ENCODE measurements at places on chromosomes 1 and 21. TPM values are rescaled to one million over a fixed set of nuclear protein-coding genes. Genes with fewer than 3 reads are reported as not detected.

DNA sequence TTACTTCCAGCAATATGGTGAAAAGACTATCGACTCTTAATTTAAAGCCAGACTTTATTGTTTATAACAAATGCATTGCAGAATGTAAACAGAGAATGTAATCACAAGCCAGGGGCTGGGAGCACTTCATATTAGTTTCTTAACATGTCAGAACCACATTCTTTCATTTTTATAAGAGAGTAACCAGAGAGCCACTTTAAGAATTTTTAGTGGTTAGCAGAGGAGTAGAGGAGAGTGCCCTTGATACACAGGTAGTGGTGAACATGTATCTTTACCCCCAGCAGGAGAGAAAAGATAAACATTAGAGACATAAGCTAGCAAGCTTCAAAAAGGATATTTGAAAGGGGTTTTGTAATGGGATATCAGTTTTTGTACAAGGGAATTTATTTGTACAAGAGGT, 11.1 kb downstream of the AMY2B start:
- no peak for DNase-seq

- no peak for DNase-seq
Observed at GRCh38 chr21:32682696-32683474, 44.9 kb downstream of the SYNJ1 start.

DNA sequence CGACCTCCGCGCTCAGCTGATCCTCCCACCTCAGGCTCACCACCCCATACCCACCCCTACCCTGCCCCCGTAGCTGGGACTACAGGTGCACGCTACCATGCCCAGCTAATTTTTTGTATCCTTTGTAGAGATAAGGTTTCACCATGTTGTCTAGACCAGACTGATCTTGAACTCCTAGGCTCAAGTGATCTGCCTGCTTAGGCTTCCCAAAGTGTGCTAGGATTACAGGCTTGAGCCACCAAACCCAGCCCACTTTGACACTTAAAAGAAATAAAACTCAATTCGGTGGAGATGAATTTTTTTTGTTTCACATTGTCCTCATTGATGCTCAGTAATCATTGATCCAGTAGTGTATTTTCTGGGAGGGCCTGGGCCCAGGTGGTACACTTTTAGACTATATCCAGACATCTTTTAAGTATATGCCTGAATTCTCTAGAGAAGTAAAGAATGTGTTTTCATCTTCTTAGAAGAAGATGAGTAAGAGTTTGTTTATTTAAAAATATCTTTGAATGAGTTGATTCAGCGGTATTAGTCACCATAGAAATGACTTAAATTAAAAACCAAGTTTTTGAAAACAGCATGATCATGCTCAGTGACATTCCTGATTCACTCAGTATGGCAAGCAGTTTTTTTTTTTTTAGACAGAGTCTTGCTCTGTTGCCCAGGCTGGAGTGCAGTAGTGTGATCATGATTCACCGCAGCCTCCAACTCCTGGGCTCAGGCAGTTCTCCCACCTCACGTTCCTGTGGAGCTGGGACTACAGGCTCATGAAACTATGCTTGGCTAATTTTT, 57.8 kb downstream of the EPB41 start:
- DNase-seq: peak; percentile 85

DNA sequence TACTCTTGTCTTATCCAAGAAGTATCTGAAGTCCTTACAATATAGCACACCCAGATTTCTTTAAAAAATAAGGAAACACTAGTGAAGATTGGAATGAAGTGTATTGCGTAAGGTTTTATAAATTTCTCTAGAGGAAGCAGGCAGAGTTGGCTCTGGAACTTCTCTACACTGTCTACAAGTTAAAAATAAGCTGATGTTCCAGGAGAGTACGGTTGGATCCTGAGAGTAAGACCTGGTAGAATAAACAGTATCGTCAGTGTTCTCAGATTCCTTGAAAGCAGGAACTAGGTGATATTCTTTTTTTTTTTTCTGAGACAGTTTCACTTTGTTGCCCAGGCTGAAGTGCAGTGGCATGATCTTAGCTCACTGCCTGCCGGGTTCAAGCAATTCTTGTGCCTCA, 107.9 kb downstream of the USP25 start:
- no peak for DNase-seq

GRCh38 chr1:207429963-207430362, 24.2 kb upstream of the CR2 start:
- DNase-seq: no peak

DNA sequence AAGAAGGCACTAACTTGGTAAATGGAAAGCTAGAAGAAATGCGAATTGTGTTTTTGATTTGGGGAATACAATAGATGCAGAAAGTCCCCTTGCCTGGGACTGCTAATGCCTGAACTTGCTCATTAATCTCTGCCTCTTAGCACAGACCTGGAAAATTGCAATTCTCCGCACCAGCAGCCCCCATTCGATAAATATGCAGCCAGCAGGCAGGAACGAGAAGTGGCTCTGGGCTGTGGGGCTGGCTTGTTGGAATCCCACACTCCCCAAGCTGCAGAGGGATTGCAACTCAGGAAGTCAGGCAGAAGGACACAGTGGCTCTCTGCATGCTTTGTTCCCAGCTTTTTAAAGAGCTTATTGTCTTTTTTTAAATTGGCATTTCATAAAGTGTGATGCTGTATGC, 51.3 kb downstream of the PCP4 start:
- no peak for DNase-seq

DNA sequence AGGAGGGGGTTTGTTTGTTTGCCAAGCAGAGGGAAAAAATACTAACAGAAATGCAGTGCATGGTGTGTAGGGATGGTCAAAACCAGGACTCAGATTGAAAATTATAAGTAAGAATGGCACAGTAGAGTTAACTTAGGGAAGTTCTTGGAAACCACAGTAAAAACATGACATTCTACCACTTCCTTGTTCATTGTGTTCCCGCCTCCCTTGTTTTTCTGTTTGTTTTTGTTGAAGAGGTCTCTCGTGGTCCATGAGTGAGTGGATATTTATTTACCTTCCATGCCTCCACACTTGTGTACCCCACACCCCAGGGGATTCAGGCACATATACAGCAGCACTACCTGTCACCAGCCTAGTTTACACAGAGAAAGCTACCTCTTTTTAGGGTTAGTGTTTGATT, 69.6 kb downstream of the OLFML2B start:
- no peak for DNase-seq

- DNase-seq: no peak
Observed at GRCh38 chr1:119978018-119978505, 81.7 kb upstream of the ADAM30 start.

- no peak for DNase-seq
Observed at GRCh38 chr1:100075773-100076172, 57.0 kb downstream of the SASS6 start.

DNA sequence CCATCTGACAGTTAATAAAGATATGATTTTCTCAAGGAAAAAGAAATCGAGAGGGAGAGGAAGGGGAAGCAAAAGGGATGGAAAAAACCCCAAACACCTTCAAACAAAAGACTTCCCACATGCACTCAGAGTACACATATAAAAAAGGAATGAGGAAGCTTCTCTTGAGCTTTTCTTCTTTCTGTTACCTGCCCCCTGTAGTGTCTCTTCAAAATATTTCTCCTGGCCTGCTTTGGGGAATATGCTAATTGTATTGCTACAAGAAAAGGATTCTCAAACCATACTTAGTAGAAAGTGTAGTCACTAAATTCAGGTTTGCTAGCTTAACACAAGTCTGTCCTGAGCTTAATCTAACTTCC, 58.7 kb downstream of the KIF14 start:
- no peak for DNase-seq

- no peak for DNase-seq
Observed at GRCh38 chr1:30889511-30889910, 19.0 kb downstream of the SDC3 start.

DNA sequence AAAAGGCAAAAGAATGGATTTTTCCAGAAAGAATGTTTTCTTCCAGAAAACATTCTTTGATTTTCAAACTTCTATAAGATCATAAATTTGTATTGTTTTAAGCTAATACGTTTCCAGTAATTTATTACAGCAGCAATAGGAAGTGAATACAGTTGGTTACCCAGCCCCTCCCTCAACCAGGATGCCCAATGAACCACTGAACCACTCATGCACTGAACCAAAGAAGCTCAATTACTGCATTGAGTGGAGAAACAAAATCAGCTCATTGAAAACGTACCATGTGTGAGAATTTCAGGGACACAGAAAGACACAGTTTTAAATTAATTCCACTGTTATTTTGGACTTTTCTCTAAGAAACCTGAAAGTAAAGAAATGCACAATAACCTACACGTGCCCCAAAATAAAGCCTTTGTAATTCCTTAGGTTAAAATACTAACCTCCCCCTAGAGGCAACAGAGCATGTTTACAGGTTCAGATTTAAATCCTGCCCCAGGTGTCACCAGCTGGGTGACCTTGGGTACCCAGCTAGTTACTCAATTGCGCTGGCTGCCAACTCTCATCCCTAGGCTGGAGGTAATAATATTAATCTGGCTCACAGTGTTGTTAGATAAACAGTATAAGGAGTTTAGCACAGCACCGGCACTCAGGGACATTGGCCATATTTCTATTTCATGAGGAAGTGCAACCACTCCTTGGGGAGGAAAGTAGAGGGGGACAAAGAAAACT, 111.7 kb downstream of the NMNAT2 start:
- DNase-seq: no peak

GRCh38 chr21:44466996-44467858, 11.9 kb downstream of the LRRC3 start:
- DNase-seq: no peak

GRCh38 chr21:29332461-29333362, 34.0 kb downstream of the BACH1 start:
- DNase-seq: no peak

- no peak for DNase-seq
Observed at GRCh38 chr1:42832641-42833240, 13.7 kb upstream of the ZNF691 start.

DNA sequence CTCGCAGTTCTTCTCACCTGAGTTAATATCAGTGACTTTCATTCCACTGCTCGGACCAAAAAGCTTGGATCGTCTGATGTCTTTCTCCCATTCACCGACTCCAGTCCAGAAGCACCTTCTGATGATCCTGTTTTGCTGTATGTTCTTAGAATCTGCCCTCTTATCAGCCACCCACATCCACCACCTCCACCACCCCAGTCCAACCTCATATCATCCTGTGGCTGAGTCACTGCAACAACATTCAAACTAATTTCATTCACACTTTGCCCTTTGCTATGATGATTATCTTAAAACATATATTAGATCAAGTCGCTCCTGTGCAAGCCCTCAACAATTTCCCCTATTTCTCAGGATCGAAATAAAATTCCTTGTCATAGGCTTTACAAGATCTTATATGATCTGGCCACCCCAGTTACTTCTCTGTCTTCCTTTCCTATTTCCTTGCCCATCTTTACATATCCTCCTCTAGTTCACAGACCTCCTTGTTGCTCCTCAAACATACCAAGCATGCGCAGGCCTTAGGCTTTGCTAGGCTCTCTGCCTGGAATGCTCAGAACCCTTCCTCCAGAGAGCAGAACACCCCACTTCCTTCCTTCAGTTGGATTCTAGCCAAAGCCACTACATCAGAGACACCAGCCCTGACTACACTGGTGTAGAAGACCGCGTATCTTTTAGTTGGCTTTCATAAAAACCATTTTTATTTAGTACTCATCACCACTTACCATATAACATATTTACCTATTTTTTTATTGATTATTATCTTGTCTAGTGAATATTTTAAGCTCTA, 335.7 kb upstream of the GREM2 start:
- DNase-seq: no peak

DNA sequence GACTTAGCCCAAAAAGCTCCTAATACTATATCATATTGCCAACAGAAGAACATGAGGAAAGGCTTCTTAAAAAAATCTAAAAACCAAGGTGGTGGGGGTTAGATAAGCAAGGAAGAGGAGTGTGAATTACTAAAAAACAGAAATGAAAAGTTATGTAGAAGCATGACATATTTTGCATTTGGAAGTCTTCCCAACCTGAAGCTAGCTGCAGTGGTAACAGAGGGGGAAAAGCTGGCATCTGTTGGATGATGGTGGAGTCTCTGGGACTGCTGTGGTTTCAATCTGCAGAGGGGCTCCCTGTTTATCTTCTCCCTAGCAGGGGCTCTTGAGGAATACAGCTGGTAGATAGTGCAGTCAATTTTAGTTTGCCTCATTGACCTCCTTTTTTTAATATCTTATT, 249.2 kb upstream of the KIAA0040 start:
- no peak for DNase-seq

GRCh38 chr1:243496806-243497205, 241.0 kb downstream of the SDCCAG8 start:
- DNase-seq: no peak

DNA sequence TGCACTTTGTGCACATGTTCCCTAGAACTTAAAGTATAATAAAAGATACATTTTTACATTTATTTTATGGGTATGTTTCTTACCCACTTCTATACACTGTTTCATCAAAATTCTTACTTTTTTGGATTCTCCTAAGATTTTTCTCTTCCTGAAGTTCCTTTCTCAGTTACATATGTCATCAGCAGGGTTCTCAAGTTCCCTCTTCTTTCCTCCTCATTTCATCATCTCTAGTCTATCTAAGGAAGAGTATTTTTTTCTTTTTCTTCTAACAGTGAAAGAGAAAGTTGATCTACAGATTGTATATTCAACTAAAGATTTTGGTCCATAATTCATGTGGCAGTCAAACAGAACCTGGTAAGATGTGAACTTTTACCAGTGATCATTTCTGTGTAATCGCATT, 41.2 kb upstream of the CYYR1 start:
- DNase-seq: no peak

- no peak for DNase-seq
Observed at GRCh38 chr1:17978016-17978415, 129.6 kb upstream of the IGSF21 start.

- DNase-seq: no peak
Observed at GRCh38 chr1:125118147-125118993, 3933.6 kb downstream of the SRGAP2C start.

DNA sequence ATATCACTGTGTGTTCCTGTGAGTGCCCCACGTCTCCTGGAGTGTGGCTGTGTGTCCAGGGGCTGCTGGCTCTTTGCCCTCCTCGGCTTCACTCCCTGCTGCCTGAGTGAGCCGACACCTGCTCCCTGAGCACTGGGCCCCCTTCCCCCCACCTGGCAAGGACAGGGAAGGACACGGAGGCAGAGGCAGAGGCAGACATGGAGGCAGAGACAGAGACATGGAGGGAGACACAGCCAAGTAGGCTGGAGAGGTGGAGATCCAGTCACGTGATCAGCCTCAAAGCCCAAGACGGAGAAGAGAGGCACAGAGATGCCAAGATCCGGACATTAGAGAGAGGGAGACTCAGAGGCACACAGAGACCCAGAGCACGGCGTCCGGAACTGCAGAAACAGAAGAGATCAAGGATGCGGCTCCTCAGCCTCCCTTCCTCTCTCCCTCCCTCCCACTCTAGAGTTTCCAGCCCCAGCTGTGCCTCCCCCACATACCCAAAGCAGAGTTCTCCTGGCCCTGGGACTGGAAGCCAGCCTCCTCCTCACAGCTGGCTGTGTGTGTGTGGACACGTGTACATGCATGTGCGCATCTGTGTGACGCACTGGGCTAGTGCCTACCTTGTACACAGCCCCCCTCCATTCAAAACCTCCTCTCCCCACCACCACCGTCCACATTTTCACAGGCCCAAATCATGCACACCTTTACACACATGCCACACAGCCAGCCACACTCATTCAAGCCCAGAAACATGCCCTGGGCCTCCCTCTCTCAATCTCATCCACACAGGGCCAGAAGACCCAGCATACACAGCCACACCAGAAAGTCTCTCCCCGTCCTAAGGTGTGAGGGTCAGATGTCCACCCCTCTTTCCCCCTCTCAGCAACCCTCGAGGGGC, 39.1 kb upstream of the WASF2 start:
- DNase-seq: no peak

The ZNF692 gene
- total RNA-seq: 46.6 TPM

The SLC30A2 gene
- not detected for total RNA-seq

The FAM177B gene
- not detected for total RNA-seq

The FCGR3B gene
- total RNA-seq: not detected

The ANKRD65 gene
- total RNA-seq: 14.7 TPM

The GPA33 gene
- not detected for total RNA-seq

The DMRTA2 gene
- total RNA-seq: not detected
